Bone marrow (tissue), 2 donors: ENCODE measurements at places on chromosomes 2 and 18.

GRCh38 chr2:180000434-180000833 lies 6.7 kb downstream of the CWC22 start:
- DNase-seq: no peak

GRCh38 chr2:219042750-219043149 lies 1.4 kb upstream of the CFAP65 start:
- DNase-seq: no peak

- DNase-seq: no peak
These were observed 3.0 kb downstream of the WDR75 start for GRCh38 chr2:189444322-189444721.

DNA sequence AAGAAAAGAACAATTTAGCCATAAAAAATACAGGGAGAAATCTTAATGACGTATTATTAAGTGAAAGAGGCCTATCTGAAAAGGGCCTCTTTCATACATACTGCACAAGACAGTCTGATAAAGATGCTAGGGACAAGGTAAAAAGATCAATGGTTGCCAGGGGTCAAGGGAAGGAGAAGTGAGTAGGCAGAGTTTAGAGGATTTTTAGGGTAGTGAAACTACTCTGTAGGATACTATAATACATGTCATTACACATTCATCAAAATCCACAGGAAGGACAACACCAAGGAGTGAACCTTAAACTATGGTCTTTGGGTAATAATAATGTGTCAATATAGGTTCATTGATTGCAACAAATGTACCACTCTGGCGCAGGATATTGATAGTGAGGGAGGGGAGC lies 289.3 kb downstream of the FSIP2 start:
- DNase-seq: no peak

- no peak for DNase-seq
These were observed 3.6 kb downstream of the MZT2A start for GRCh38 chr2:131488306-131489205.

DNA sequence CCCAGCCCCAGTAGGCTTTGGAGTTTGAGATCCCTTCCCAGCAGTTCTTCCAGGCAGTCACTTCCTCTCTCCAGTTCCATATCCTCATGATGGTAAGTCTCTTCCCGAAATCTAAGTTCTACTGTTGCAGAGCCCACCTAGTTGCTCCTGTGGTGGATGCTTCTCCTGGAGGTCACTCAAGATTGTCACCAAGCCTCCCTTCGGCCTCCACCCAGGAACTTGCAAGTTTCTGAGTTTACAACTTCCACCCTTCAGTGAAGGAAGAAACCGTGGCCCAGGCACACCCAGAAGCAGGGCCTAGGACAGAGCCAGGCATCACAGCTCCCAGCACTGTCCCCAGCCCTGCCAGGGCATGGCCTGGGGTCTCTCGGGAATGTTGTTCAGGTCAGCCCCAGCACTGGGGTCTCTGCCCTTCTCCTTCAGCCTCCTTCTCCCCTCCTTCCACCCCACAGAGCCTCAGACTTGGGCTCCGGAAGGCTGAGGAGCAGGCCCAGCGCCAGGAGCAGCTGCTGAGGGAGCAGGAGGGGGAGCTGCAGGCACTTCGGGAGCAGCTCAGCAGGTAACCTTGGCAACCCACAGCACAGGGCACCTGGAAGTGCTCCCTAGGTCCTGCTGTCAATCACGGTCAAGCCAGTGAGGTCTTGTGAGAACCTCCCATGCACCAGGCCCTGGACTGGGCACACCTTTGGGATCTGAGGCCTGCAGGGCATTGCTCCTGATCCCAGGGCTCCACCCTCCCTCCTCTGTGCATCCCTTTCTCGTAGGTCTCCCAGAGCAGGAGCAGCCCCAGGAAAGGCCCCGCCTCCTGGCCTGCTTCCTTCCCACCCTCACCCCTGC lies 7.1 kb downstream of the RUFY4 start:
- DNase-seq: no peak

DNA sequence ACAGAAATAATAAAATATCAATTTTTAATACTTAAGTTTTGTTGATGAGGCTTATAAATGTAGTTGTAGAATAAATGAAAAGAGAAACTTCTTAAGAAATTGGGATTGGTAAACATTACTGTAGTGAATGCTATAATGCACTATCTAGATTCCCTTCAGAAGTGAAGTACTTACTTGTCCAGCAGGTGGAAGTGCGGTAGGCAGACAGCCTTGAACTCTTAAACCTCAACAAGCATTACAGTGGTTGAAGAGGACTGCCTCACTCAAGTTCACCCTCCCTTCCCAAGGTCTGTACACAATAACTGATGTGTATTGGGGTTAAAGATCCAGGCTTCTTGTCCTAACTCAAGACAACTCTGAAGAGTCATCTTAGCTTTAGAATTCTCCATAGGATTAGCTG lies 931.0 kb upstream of the LRRTM1 start:
- DNase-seq: no peak

- DNase-seq: peak; percentile 13
These were observed 115.5 kb downstream of the HDAC4 start for GRCh38 chr2:239285071-239285931.

- DNase-seq: no peak
These were observed 8.8 kb downstream of the IWS1 start for GRCh38 chr2:127517465-127517864.

- DNase-seq: no peak
These were observed 20.7 kb downstream of the SIX3 start for GRCh38 chr2:44962176-44962695.

- no peak for DNase-seq
These were observed 152.6 kb downstream of the AGPS start for GRCh38 chr2:177545143-177545542.
